ENCODE measurements at places on chromosomes 6 and 20.

DNA sequence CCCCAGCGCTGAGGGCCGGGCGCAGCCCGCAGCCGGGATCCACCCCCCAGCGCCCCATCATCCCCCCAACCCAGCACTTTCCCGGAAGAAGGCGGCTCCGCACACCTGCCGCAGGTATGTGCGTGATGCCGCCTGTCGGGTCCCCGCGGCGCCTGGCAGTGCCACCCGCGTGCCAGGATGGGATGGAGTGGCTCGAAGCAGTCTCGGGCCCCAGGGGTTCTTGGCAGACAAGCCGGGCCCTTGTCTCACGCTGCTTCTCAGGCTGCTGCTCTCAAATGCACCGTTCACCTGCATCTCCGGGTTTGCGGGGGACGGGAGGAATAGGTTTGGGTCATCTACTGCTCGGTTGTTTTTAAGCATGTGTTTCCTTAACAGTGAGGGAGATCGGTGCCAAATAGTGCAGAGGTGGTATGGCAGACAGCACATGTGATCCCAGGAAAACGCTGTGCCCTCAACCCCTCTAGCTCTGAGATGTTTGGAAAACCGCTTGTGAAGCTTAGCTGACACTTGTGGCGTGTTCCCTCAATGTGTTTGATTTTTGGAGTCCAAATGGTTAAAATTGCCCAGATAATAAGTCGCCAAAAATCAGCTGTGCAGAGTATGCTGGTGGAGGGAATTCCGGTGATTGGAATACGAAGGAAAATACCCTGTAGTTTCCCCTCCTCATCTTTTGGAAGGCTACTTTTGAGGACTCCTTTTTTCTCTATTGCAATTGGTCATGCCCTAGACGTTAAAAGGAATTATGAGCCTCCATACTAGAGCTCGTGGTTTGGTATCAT lies 926 bp downstream of the MYLIP start:
- peak; percentile 43 for DNase-seq

GRCh38 chr20:20237093-20237959 lies 130.6 kb upstream of the INSM1 start:
- DNase-seq, result peak; percentile 24

DNA sequence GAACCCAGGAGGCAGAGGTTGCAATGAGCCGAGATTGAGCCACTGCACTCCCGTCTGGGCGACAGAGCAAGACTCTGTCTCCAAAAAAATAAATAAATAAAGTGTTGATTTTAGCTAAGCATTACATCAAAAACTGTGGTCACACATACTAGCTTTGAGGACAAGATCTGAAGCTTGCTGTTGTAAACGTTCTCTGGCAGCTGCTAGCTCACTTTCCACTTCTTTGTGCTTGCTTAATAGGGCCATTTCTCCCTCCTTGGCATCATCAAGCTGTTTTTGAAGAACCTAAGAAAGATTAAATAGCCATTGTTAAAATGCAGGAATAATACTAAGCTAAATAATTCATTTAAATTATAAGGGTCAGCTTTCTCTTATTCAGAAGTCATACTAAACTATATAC lies 55.7 kb downstream of the FAM184A start:
- no peak for DNase-seq

DNA sequence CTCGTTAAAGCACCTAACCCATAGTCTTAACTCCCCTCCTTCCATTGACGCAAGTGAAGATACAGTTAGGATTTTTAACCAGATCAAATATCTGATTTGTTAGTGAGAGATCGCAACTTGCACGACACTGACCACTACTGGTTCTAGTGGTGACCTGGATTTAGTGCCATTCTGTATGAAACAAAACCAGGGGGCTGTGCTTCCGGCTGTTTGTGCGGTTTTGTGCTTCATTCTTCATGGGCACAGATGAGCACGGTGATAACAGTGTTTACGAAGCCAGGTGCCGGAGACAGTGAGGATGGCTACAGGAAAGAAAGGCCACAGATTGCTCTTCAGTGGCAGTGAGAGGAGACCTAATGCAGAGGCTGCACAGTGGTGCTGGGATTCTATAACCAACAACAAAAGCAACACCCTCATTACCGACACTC lies 75.5 kb downstream of the NOL4L start:
- peak; percentile 12 for DNase-seq

GRCh38 chr20:49913399-49914047 lies 1.8 kb downstream of the SPATA2 start:
- DNase-seq, result no peak

- peak; percentile 94 for DNase-seq
These were observed 63.0 kb downstream of the PTPN1 start for GRCh38 chr20:50572938-50573777.

DNA sequence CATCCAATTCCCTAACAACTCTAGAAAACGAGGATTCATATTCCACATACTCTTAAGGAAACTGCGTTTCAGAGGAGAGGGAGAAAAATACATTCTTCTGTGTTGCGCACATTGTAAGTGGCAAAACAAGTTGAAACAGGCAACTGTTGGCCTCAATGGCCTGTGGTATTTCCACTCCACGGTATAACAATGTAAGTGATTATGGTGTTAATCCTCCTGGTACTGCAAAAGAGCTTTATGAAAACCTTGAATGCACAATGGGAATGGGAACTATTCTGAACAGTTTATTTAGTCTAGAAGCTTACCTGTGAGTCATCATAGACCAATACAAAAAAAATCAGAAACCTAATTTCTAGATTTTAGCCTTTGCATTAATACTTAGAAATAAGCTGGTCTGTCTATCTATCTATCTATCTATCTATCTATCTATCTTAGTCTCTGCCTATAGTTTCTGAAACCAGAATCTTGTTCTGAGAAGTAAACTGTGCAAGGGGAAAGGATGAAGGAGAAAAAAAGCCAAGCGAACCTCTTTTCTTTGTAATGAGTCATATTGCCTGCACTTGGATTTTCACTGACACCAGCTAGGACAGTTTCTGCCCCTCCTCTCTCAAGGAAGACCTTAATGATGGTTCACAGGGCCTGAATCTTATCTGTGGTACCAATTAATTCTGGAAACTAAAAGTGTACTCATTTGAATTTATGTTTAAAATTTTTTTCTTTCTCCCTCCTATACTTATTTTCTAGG lies 101.5 kb downstream of the RNF144B start:
- DNase-seq, result no peak

DNA sequence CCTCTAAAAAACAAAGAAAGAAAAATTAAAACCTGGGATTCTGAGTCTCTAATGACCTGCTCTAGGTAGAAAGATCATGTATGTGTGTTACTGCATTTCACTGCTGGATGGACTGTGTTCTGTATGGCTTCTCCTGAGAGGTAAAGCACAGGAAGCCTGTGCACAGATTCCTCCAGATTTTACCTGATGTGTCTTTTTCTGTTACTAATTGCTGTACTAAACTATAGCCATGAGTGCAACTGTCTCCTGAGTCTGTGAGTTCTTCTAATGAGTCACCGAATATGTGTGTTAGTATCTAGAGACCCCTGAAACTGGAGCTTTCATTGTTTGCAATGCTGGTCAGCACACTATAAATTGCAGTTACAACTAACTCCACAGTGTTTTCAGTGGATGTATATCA lies 270.8 kb downstream of the CDKAL1 start:
- no peak for DNase-seq

DNA sequence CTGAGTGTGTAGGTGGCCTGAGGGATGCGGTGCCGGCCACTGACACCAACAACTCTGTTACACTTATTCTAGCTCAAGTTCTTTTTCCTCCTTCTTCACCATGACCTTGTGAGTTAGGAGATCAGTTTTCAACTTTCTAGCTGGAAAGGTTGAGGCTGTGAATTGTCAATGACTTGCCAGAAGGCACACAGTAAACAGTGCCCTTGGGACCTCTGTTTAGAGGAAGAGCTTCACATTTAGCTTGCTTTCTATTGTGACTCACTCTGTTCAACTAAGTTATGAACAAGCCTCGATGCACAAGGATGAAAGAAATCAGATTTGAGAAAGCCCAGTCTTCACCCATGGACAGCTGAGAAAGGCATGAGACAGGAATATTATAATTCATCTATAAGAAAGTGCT lies 455.6 kb downstream of the MAFB start:
- peak; percentile 65 for DNase-seq

- no peak for DNase-seq
These were observed 177.7 kb downstream of the MRPL14 start for GRCh38 chr6:43949551-43949991.

DNA sequence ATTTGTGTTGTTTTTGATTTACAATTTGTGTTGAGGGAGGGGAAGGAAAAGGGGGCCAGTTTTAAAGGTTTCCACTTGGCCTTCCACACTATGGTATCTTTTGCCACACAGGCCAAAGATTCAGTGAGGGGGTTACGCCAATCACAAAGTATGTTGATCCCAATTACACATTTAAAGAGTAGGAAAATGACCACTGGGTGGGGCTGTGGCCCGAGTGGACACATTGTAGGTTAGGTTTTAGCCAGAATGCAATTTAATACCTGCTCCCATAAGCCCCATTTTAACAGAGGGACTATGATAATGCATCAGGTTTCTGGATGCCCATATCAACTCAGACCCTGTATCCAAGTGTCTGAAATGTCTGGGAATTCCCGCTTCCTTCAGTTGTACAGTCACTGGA lies 15.6 kb downstream of the VGLL2 start:
- DNase-seq, result no peak

DNA sequence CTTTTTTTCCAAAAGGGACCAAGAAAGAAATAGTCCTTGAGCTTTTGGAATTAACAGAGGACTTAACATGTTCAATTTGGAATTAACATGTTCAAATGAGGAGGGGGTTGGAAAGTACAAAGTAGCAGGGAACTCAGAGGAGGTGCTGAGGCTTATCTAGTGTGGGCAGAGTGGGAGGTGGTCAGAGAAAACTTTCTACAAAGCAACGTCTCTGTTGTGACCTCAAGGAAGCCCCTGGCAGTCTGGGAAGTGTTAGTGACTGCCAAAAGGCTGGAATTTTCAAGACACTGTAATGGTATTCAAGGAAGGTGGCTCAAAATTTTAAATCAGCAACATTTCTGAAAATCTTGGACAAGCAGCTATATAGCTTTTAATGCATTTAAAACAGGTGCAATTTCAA lies 7.3 kb downstream of the ECI2 start:
- no peak for DNase-seq

GRCh38 chr20:34834459-34834893 lies 9.0 kb upstream of the NCOA6 start:
- peak; percentile 72 for DNase-seq
